Left kidney (tissue), 8 donors: ENCODE measurements at places on chromosomes 2 and 18.

GRCh38 chr2:138831691-138832090, 51.5 kb upstream of the NXPH2 start:
- no peak for DNase-seq

DNA sequence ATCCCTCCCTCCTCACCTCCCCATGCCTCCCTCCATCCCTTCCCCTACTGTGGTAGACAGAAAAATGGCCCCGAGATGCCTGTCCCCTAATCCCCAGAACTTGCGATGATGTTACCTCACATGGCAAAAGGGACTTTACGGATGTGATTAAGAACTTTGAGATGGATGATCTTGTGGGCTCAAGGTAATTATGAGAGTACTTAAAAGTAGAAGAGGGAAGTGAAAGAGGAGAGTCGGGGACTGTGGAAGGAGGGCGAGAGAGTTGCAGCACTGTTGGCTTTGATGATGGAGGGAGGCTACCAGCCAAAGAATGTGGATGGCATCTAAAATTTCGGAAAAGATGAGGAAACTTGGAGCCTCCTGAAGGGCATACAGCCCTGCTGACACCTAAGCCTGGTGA, 66.5 kb downstream of the AGAP1 start:
- no peak for DNase-seq

DNA sequence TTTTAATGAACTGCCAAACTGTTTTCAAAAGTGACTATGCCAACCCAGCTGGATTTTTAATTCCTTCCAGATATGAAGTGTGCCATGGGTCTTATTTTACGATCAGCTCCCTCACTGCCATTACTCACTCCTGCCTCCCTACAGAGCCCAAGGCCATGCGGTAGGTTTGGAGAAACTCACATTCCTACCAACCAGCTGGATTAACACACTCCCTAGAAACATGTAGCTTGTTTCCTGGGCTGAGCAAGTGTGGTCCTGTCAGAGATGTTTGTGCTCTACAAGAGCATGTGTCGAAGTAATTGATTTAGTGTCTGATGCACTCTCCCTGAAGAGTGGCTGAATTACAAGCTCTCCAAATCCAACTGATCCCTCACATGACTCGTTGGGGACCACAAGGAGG, 82.5 kb downstream of the SPP2 start:
- DNase-seq = no peak

GRCh38 chr2:7161501-7161900, 244.3 kb downstream of the RNF144A start:
- no peak for DNase-seq

- DNase-seq = no peak
These were observed 65.0 kb upstream of the NCKAP5 start for GRCh38 chr2:133633309-133633708.

DNA sequence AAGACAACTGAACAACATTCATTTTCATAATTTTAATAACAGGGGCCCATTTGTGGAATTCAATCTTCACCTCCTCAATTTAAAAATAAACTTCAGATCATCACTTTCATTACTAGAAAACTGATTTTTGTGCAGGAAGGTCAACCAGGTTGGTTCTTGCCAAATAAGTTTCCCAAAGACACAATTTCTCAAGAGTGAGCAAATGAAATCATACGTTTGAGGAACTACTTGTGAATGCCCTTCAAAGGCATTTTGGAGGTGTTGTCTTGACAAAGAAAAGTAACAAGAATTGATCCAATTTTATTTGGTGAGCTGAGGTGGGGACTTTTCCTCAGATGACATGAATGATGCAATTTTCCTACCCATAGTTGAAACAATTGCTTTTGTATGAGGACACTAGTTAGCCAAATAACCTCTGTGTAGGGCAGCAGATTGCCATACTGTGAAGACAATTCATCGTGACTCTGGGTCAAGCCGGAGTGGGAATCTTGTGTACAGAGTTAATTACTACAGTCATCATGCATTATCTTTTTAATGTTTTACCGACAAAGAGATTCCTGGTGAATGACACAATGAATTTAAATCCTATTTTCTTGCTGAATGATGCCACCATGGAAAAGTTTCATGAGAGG, 121.8 kb downstream of the TGFA start:
- no peak for DNase-seq

- DNase-seq = no peak
These were observed 13.0 kb upstream of the ARHGAP25 start for GRCh38 chr2:68721482-68722101.

GRCh38 chr2:25545899-25546298, 127.5 kb downstream of the DTNB start:
- DNase-seq = no peak

- no peak for DNase-seq
These were observed 36.2 kb downstream of the MAL start for GRCh38 chr2:95061601-95062183.

GRCh38 chr2:152155209-152155608, 20.4 kb downstream of the STAM2 start:
- DNase-seq = no peak

- no peak for DNase-seq
These were observed 1302.3 kb upstream of the CHAC2 start for GRCh38 chr2:52465287-52465686.

DNA sequence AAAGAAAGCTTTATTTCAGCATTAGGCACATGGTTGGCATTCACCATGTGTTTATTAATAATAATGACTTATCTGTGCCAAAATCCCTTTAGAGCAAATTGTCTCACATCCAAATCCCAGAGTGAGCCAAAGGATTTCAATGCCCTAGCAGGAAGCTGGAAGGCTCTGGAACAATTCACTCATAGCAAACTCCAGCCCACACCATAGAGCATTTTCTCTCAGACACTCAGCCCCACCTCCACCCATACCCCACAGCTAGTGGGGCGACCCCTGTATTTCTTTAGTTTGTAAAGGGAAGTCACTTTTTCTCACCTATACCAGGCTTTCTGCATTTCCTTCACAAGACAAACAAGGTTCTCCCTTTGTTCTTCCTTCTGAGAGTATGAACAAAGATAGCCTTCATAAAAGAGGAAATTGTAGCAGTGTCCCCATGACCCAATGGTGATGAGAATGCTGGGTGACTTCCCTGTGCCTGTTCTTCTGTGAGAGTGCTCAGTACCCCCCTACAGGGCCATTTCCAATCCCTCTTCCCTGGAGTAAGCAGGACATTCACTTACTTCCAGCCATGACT, 100.1 kb upstream of the APCDD1 start:
- no peak for DNase-seq

DNA sequence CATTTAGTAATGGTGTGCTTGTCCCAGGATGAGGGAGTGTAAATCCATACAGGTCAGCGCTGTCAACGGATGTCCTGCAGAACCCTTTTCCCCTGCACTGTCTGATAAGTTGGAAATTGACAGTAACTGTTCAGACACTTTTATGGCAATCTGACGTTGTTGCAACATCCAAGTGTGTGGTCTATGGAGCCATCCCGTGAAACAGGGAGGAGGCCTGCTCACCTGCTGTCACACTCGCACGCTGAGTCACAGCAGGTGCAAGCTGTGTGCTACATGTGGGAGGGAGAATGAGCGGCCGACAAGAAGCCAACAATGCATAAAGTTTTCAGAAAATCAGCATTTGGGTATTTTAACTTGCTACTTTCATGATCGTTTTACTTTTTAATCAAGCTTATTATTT, 43.7 kb upstream of the RMDN2 start:
- DNase-seq = no peak

DNA sequence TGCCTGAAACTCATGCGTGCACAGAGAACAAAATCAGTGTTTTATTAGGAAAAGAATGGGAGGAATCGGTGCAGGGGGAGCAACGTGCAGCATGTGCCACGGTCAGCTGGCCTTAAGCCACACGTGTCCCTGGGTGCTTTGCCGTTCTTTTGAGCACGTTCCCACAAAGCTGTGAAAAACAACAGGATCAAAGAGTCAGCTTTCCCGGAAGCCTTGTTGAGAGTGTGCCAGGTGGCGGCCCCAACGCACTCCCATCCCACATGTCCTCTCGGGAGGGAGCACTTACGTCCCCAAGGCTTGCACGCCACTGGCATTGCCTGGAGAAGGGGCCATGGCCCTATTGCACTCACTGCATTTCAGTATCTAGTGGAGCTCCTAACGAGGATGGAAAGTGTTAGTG, 511.2 kb downstream of the EIPR1 start:
- no peak for DNase-seq

GRCh38 chr2:23204685-23205242, 180.2 kb upstream of the KLHL29 start:
- DNase-seq = no peak

- no peak for DNase-seq
These were observed 10.8 kb upstream of the ERMN start for GRCh38 chr2:157336137-157337010.

- no peak for DNase-seq
These were observed 27.7 kb upstream of the DCC start for GRCh38 chr18:52312346-52312745.

GRCh38 chr2:39661826-39662225, 3.9 kb upstream of the TMEM178A start:
- DNase-seq = no peak

GRCh38 chr2:110812726-110813645, 80.6 kb downstream of the ACOXL start:
- DNase-seq = no peak

GRCh38 chr2:241808051-241808720, 807 bp upstream of the NEU4 start:
- DNase-seq = no peak

DNA sequence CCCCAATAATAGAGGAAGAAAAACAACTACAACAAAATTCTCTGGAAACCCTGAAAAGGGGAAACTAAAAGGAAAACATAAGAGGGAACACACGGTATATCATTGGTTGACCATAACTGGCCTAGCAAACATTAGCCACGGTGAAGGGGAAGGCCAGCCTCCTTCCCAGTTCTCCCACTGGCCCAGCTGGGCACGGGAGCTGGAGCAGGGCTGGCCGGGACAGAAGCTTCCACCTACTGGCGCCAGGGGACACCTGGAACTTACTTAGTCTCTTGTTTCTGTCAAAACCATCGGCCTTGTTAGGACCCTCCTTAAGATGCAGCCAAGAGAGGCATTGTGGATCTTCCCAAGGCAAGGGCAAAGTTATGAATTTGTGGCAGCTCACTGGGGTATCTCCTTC, 56.1 kb upstream of the DLGAP1 start:
- no peak for DNase-seq

DNA sequence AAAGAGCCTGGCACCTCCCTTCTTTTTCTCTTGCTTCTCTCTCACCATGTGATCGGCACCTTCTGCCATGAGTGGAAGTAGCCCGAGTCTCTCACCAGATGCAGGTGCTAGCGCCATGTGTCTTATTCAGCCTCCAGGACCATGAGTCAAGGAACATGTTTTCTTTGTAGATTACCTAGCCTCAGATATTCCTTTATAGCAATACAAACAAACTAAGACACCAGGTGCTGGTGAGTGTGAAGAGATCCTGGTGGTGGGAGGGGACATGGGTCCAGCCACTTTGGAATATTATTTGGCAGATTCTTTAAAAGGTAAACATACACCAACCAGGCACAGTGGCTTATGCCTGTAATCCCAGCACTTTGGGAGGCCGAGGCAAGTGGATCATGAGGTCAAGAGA, 5.9 kb upstream of the USP40 start:
- DNase-seq = no peak

DNA sequence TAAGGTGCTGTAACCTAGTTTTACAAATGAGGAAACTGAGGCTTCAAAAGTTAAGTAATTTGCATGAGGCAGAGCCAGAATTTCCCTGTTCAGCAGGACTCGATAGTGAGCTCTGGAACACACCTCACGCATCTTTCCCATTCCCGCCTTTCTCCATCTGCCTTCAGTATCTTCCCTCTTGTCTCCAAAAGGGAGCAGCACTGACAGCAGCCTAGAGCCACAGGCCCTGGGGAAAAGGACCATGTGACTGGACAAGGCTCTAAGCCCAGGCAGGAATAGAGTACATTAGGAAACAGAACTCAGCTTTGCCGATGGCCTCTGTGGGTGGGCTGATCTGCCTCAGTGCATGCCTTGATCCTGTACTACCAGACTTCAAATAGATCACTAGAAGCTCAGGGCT, 21.5 kb downstream of the GPR155 start:
- no peak for DNase-seq

GRCh38 chr18:52510139-52510538, 170.1 kb downstream of the DCC start:
- no peak for DNase-seq

DNA sequence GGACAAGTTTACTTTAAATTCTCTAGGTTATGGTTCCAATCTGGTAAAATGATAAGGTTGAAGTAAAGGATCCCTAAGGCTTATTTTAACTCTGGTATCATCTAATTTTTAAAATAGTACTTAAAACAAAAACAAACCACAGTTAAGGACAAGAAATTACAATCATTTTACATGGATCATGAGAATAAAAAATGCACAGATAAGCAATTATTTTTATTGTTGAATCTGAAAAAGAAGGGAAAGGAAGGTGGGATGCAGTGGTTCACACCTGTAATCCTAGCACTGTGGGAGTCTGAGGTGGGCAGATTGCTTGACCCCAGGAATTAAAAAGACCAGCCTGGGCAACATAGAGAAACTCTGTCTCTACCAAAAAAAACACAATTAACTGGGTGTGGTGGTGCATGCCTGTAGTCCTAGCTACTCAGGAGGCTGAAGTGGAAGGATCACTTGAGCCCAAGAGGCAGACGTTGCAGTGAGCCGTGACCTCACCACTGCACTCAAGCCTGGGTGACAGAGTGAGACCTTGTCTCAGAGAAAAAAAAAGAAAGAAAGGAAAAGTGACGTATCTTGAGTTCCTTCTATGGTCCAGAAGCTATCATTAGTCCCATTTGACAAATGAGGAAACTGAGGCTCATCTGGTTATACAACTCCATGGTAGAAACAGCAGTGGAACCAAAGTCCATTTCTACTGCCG, 2.5 kb downstream of the TNFAIP6 start:
- no peak for DNase-seq

GRCh38 chr2:203709416-203710040, 3.1 kb downstream of the CD28 start:
- no peak for DNase-seq

DNA sequence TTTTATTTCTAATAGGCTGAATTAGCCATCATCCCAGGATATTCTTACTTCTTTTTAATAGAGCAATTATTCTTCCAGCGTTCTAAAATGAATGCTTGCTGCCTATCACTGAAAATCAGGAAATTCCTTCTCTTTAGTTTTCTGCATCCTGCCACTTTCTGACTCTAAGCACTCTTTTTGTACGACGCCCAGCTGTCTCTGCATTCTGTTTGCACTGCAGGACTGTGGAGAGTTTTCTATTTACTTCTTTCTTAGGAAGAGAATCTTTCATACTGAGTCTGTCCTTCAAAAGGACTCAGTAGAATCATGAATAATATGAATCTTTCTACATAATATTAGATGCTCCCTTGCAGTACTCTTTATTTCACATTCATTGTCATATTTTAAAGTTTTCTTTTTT, 360.4 kb upstream of the DSEL start:
- no peak for DNase-seq

DNA sequence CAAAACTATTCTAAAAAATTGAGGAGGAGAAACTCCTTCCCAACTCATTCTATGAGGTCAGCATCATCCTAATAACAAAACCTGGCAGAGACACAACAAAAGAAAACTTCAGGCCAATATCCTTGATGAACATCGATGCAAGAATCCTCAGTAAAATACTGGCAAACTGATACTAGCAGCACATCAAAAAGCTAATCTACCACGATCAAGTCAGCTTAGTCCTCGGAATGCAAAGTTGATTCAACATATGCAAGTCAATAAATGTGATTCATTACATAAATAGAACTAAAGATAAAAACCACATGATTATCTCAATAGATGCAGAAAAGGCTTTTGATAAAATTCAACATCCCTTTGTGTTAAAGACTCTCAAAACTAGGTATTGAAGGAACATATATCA, 63.1 kb downstream of the EHBP1 start:
- no peak for DNase-seq

- no peak for DNase-seq
These were observed 21.7 kb downstream of the LCT start for GRCh38 chr2:135815269-135815668.
